ENCODE measurements at places on chromosomes 11 and 22.

- DNase-seq: no peak
Measured at GRCh38 chr11:64006398-64006797, 20.2 kb downstream of the OTUB1 start.

GRCh38 chr11:67572747-67573419 is 10.7 kb upstream of the GSTP1 start:
- peak; percentile 53 for DNase-seq

DNA sequence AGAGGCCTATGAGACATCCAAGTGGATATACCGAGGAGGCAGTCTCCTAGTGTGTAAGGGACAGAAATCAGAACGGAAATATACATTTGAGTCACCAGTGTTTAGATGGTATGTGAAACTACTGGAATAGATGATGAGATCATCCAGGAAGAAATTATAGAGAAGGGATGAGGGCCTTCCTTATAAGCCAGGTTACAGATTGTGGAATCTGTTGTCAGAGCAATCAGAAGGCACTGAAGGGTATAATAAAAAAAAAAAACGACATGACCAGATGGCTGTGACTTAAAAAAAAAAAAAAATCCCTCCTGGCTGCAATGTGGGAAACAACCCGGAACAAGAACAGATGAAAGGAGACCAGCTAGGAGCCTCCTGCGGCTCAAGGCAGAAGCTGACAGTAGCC is 2.7 kb downstream of the MAJIN start:
- DNase-seq: no peak

GRCh38 chr11:9895006-9895405 is 231.1 kb downstream of the SWAP70 start:
- DNase-seq: no peak

GRCh38 chr11:69153661-69154060 is 2.1 kb upstream of the SMIM38 start:
- DNase-seq: no peak

GRCh38 chr22:30310881-30311771 is 15.6 kb downstream of the TBC1D10A start:
- no peak for DNase-seq

DNA sequence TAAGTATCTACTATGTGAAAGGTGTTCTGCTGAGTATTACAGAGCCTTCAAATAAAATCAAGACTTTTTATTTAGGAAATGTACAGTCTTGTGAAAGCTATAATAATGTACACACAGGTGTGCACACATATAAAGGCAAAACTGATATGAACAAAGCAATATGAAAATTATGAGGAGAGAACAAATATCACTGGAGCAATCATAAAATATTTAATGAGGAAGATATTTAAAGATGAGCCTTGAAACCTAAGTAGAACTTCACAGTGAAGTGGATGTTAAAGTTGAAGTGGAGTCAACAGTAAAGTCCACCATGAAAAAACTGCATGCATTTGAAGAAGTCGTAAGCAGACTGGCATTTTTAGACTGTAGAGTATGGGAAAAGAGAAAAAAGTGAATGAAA is 18.5 kb downstream of the OR51F1 start:
- DNase-seq: no peak

GRCh38 chr11:20973940-20974559 is 304.7 kb downstream of the NELL1 start:
- DNase-seq: no peak

DNA sequence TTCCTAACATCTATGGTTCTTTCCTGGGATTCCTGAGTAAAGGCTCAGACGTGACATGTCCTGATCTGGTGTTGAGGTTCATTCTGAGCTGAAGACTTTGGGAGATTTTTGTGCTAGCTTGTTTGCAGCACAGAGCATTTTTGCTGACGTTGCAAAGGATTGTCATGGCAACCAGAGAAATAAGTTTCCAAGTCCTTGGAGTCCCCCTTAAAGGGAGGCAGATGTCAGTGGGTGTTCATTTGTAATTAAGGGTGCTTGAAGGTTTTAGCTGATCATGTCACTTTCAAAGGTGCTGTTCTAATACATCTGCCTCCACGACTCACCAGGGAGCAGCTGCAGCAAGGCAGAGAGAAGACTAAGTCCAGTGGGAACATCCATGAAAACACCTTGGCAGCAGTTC is 5.4 kb upstream of the SYN3 start:
- no peak for DNase-seq

DNA sequence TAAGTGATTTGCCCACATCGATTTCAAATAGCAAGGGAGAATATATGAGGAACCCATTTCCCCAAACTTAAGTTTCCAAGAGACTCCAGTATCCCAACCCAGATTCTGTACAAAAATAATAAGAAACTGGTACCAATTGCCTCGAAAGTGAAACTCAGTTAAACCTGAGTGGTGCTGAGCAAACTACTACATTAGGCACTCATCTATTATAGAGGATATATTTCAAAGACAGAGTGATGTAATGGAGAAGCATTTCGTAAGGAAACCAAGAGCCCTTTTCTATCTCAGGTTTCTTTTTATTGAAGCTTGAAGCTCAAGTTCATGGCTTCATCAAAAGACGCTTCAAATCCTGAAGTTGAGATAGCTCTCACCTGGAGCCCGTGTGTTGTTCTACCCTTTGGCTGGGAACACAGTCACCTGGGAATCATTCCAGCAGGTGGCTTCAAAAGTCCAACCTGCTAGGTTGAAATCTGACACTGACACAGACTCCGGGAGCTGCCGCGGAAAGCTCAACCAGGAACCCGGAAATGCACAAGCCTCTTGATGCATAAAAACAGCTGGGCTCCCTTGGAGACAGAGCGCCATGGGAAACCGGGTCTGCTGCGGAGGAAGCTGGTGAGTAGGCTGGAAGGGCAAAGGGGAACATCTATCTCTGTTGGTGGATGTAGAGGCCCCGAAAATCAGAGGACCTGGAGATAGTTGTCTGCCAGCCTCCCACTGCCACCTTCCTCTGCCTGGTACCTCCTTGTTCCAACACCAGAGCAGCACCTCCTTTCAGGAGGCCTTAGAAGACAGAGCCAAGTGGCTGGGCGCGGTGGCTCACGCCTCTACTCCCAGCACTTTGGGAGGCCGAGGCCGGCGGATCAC is at the start of gene C11orf52:
C11orf52 (plus strand) TSS at position 524 of the 867 bp plus-strand sequence; CDS start at position 584, 60 bp downstream.
- DNase-seq: peak; percentile 89

- no peak for DNase-seq
Measured at GRCh38 chr22:45308957-45309421, 745 bp upstream of the FAM118A start.

- DNase-seq: no peak
Measured at GRCh38 chr11:131154351-131154750, 216.1 kb upstream of the NTM start.

DNA sequence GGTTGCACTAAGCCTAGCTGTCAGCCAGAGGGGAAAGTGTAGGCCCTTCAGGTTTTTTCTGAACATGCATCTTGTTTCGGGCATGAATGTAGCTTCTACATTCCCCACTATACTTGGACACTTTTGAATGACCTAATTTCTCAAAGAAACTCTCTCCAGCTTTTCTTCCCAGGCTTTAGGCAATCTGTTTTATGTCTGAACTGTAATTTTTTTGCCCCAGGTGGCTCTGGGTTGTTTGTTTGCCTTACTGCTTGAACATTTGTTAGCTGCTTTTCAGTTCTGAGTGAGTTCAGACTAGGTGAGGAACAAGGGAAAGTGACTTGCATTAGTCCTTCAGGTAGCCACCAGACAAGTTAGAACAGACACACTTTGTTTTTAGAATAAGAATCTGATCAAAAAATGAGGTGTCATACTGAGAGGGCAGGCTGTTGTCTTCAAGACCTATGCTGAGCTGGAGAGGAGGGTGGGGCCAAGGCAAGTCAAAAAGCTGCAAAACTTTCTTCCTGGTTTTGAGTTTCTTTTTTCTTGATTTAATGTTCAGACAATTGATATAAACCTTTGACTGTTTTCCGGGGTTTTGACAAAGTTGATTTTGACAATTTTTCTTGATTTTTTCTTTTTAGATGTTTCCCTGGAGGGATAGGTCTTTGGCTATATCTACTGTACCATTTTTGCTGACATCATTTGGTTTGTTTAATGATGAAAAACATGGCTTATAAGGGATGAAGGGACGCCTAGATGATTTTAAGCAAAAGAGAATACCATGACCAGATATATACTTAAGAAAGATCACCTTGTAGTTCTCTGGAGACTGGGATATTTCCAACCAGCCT is 182.8 kb downstream of the WNT11 start:
- DNase-seq: no peak

- no peak for DNase-seq
Measured at GRCh38 chr11:79226126-79226525, 214.7 kb downstream of the TENM4 start.

Measured in NCI-H1436 (cell line).